ENCODE measurements at places on chromosomes 7 and 10.

- no peak for DNase-seq
These were observed 81.5 kb upstream of the DIP2C start for GRCh38 chr10:770975-771374.

GRCh38 chr7:35722054-35722849 is 27.3 kb upstream of the HERPUD2 start:
- peak; percentile 29 for DNase-seq

DNA sequence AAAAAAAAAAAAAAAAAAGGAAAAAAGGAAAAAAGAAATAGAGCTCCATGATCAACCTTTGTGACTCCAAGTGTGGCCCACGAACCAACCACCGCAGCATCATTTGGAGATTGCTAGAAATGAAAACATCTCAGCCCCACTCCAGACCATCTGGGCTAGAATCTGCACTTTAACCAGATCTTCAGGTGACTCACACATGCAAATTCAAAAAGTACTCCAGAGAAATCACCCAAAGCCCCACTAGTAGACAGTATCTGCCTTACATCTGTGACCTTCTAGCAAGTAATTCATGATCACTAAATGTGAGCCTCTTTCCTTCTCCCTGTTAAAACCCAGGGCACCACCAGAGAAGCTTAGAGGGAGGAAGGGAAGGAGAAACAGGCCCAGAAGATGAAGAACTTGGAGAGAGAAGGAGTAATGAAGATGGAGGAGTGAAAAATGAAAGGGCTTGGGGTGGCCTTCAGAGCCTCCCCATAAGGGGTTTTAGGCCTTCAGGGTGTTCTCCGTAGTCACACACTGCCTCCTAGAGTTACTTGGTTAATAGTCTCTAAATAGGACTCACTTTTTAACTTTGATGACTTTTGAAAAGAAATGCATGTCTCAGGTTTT is 94.0 kb downstream of the SLC37A3 start:
- DNase-seq = peak; percentile 37

DNA sequence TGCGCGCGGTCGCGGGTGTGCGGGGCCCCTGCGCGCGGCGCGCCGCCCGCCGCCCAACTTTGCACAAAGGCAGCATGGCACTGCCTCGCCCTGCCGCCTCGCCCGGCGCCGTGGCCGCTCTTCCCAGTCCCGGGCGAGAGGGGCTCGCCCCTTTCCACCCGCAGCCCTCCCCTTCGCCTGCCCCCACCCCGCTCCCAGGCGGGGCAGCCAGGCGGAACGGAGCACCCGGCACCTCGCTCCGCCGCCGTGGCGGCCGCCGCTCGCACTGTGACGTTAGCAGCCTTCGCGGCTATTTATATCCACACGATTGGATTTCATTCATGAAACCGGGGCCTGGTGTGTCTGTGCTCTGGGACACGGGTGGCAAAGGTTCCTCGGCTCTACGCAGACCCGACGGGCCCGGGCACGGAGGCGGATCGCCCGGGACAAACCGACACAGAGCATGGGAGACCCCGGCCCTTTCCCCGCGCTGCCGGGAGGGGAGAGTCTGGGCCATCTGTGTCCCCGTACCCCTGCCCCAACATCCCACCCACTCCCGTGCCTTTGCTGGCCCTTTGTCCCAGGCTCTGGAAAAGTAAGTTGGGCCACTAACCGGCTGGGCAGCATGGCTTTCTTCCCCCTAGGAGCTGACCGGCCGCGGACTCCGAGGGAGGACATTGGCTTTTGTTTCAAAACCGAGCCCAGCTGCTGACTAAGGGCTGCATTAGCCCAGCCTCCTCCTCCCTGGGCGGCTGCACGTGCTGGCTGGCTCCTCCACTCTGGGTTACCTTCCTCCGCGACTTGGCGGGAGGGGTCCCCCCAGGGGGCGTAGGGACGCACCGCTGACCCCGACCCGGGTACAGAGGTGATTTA is at the start of gene RHOBTB1:
RHOBTB1 (minus strand) TSS at position 128 of the 852 bp plus-strand sequence. CDS start 32,643 bp downstream, outside the sequence.
- DNase-seq = peak; percentile 41

DNA sequence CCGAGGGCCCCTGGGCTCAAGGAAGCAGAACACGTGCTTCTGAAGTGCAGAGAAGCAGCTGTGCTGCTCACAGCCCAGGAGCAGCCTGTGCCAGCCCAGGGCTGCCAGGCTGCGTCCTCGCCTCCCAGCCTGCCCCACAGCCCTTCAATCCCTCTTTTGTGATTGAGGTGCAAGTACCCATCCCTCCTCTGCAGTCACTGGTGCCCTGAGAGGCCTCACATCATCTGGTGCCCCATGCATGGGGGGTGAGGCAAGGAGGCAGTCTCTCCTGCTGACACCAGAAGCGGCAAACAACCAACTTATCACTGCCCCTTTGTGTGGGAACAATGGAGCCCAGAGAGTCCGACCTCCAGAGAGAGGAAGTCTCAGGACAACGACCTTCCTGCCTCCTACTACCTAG is 49.8 kb upstream of the FGFR2 start:
- no peak for DNase-seq

DNA sequence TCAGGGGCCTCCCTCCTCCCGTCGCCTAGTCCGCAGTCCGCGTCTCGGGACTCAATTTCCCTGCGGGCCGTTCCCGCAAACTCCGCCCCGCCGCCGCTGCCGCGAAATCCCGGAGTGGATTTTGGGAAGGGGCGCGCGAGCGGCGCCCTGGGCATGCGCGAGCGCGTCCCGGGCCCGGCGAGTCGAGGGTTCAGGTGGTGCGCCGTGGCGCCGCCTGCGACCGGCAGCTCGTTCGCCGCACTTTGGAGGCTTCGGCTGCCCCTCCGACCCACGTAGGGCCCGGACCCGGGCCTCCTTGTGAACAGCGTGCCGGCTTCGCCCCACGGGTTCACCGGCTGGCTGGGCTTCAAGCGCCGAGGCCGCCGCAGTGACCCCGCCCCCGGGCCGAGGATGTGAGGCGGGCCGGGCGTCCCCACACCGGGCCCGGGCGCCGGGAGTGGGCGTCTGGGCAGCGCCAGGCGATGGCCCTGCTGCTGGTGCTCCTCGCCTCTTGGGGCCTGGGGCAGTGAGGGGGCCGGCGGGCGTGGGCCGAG is at the start of gene PLEKHA8:
PLEKHA8 (plus strand) TSS at position 197 of the 533 bp plus-strand sequence. CDS start 351 bp downstream, outside the sequence.
- DNase-seq = peak; percentile 96

DNA sequence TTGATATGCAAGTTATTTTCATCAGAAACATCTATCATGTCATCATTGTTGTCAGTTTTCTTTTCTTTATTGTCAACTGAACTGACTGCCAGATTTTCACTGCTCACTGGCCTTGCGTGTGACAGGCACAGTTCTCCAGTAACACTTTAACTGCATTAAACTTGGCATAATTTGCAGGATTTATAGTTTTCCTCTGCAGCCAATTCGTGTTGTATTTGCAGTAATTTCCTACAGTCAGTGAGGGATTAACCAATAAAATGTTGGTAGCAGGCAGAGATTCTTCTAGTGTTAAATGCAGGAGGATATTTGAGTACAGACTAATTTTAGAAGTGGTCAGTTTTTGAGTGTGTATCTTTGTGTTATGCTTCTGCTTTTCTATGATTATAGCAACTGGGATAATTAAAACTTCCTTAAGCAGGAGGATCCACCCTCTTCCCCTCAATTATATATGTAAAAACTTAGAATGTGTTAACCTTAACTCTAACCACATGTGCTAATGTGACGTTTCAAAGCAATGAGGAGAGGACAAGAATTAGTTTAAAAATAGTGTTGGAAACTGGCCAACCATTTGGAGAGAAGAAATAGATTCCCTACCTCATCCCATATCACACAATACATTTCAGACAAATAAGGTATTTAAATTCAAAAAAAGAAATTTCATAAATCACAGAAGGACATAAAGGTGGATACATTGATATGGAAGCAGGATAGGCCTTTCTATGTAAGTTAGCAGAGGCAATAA is 365.5 kb upstream of the BMPER start:
- DNase-seq = no peak

- DNase-seq = peak; percentile 84
These were observed 30.3 kb upstream of the HERPUD2 start for GRCh38 chr7:35725280-35725680.

GRCh38 chr7:79454361-79454960 is 994 bp upstream of the MAGI2 start:
- no peak for DNase-seq

DNA sequence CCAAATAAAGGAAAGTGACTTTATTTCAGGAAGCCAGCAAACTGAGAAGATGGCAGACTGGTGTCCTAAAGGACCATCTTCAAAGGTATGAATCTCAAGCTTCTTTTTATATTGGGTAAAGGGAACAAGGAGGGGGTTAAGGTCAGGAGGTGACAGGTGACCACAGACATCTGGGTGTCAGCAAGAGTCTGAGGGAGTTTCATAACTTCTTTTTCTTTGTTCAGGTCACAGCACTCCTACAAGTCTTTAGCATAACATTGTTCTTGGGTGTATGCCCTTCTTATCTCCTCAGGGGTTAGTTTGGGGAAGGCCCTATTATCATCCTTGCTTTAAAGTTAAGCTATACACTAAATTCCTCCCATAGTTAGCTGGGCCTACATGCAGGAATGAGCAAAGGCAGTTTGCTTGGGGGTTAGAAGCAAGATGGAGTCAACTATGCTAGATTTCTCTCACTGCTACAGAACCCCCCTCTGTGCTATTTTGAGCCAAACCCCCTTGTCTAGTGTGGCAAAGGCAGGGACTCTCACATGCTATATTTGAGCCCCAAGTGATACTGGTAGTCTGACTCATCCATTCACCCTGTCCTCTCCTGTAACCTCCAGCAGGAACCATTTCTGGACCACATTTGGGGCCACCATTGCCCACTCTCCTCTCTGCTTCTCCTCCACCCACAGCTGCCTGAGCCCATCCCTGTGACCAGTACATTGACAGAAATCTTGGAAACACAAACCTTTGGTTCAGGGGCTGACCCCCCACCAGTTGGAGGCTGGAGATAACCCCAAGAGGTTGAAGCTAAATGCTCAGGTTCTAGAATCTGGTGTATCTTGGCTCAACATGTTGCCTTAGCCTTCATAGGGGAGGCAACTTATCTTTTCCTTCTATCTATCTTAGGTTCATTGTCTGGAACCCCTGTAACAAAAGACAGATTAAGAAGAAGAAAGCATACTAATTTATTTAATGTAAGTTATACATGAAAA is 55.5 kb upstream of the LRGUK start:
- peak; percentile 26 for DNase-seq
